ENCODE measurements at places on chromosomes 11 and 22. TPM values are rescaled to one million over a fixed set of nuclear protein-coding genes. Genes with fewer than 3 reads are reported as not detected.

PGM2L1 gene
- total RNA-seq = 348 TPM

DDTL gene
- 3.9 TPM for total RNA-seq

ATG2A gene
- 9.9 TPM for total RNA-seq

ABTB2 gene
- 4.8 TPM for total RNA-seq

TRIM49 gene
- 0.23 TPM for total RNA-seq

STX3 gene
- total RNA-seq = 18.0 TPM

RAB39A gene
- 27.0 TPM for total RNA-seq

EFCAB6 gene
- total RNA-seq = 12.0 TPM

STK33 gene
- total RNA-seq = 22.6 TPM

ART1 gene
- total RNA-seq = not detected

SLC5A1 gene
- 0.23 TPM for total RNA-seq

AQP11 gene
- 8.1 TPM for total RNA-seq

PANX3 gene
- total RNA-seq = not detected

SLC22A8 gene
- total RNA-seq = 1.2 TPM

MRGPRX3 gene
- not detected for total RNA-seq

LMO2 gene
- total RNA-seq = 24.7 TPM

MOGAT2 gene
- not detected for total RNA-seq

Measured in diencephalon (tissue), 1 donor.